ENCODE measurements at places on chromosomes 1 and 21.

DNA sequence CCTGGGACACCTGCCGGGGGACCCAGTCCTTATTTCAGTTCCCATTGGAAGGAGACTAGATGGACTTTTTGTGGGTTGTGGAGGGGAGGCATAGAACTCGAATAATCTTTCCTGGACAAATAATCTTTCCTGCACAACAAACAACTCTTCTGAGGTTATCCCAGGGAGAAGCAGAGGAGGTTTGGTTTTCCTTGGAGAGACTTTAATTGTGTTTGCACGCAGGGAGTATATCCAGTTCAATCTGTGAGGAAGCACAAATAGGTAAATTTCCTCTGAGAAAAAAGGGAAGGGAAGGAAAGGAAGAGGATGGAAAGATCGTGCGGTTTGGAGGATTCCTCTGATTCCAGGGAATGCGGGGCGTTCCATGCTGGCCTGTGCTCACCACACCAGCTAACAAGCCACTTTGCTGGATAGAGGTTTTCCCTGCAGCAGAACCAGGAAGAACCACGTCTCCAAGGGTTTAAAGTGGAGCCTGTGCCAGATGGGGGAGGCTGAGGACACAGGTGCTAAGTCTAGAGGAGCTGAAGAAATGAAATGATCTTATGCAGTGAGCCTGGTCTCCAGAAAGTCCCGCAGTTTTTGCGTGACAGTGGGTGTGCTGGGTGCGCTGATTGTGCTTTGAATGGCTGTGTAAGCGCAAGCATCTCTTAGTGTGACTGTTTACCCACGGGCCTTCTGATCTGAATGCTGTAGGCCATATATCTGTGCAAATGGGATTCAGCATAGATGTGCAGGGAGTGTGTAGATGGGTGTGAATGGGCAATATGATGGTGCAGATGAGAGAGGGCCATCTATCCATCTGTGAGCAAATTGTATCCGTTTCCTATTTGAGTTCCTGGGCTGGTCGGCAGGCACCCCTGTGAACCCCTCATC lies 7.6 kb downstream of the PAX7 start:
- DNase-seq, result no peak

DNA sequence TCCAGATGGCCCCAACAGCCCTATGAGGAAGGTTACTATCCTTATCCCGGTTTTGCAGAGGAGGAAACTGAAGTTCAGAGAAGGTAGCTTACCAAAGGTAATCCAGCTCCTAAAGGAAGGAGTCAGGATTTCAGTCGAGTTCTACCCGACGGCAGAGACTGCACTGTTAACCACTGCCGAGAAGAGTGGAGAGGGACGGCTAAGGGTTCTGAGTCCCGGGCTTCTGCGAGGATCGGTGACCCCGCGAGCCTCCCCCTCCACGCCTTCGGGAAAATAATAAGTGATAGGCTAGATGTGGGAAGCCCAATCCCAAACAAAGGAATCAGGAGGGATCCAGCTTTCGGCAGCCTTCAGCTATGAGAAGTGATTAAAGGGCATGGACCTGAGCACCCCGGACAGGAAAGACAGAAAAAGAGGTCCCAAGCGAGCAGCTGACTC lies 587 bp downstream of the TMEM53 start:
- no peak for DNase-seq

DNA sequence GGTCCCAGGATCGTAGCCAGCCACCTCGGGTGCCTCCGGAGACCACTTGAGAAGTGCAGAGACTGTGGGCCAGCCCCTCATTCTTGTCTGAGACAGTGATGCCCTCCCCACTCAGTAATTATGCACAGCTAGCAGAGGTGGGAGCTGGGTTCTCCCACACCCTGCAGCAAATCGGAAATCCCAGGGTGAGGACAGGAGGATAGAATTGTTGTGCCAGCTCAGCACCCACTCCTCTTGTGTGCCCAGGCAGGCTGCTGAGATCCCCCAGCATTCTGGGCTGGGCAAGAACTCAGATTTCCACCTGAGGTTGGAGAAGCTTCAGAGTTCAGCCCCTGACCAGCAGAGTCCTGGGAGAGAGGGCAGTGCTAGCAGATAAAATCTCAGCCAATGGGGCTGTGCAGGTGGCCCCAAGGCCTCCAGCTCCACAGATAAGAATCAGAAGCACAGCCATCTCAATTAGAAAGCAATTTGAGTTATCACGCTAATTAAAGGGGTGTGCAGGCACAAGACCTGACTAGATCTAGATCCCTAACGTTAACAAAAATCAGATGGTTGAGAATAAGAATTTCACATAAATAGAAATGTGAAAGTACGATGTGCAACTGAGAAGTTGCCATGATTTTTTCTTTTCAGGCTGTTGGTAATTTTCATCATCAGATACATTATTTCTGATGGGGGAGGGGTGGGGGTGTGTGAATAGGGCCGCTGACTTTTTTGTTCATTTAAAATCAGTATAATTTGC lies 45.5 kb upstream of the IRF2BP2 start:
- DNase-seq, result no peak

DNA sequence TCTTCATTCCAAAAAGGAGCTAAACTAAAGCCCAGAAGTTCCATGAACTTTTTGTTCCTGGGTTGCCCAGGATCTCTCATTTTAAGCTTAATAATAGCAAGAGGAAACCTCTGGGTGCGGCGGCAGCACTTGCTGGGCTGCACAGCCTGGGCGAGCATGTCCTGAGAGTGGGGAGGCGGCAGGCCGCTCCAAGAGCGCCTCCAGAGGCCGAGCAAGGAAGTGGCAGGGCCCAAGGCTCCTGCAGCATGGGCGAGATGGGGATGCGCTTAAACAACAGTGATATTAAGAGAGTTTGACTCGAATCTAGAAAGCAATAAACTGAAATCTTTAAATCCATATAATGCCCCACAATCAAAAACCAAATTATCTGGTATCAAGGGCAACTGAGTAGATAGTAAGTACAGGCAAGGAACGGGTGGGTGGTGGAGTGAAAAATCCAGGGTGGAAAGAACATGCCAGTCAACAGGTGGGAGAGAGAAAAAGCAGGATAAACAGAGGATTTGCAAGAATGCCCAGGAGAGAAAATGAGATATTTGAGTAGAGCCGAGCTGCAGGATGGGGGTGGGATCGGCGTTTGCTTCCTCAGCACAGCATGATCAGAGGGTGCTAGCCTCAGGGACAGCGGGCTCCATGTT lies 14.1 kb upstream of the TNR start:
- peak; percentile 11 for DNase-seq

- DNase-seq, result no peak
These were observed 199.9 kb downstream of the LYPLAL1 start for GRCh38 chr1:219373616-219373935.

DNA sequence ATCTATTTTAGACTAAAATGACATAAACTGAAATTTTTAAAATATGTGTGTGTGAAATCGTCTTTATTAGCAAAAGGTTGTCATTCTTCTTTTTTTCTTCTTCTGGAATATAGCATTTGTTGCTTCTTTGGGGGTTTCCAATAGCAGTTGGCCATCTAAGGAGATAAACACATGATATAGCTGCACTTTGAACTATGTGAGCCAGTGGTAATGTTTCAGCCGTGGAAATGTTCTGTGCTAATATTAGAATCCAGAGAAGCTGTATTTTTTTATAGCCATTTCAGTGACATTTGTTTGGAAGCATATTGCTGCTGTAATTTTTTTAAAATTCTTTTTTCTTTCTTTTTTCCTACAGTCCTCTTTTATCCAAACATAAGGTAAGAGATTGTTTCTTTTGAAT lies 75.1 kb downstream of the CNST start:
- no peak for DNase-seq

DNA sequence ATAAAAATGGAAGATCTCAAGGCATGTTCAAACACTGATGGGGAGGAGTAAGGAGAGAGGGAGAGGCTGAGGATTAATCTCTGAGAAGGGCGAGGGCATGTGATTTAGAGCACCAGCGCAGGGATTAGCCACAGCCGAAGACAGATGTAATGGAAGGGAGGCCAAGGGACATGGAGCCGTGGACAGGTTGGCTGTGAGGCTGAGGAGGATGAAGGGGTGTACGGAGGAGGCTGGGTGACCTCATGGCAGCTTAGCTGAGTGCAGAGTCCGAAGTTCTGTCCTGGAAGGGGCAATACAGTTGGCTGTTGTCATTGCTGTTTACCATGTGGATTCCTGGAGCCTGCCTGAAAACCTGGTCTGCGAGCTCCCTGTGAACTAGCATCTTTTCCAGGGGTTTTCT lies 342.8 kb downstream of the RPS6KC1 start:
- DNase-seq, result no peak

GRCh38 chr1:106831511-106831910 lies 225.0 kb upstream of the PRMT6 start:
- no peak for DNase-seq

DNA sequence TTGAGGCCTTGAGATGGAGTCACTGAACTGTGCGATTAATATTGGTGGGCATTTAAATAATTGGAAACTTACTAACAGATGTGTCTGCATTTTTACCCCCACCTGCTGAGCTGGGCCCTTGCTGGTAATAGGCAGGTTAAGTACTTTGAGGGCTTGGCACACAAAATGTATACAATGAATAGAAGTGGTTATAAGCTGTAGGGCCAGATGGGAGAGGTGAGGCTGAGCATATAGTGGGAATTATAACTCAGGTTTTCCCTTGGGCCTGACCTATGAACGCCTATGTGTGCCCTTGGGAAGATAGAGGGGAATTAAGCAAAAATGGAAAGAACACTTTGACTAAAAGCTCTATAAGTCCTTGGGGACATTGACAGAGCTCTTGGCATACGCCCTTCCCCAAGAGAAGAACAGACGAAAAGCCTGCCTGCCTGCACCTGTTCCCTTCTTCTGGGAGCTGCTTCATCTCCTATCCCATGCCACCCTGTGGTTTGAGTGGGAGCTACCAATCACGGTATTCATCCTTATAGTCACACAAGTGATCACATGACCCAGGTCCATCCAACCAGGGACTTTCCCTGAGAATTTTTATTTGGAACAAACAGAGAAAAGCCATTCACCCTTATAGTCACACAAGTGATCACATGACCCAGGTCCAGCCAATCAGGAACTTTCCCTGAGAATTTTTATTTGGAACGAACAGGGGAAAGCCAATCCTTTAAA lies 260.7 kb upstream of the CSF3R start:
- DNase-seq, result no peak

DNA sequence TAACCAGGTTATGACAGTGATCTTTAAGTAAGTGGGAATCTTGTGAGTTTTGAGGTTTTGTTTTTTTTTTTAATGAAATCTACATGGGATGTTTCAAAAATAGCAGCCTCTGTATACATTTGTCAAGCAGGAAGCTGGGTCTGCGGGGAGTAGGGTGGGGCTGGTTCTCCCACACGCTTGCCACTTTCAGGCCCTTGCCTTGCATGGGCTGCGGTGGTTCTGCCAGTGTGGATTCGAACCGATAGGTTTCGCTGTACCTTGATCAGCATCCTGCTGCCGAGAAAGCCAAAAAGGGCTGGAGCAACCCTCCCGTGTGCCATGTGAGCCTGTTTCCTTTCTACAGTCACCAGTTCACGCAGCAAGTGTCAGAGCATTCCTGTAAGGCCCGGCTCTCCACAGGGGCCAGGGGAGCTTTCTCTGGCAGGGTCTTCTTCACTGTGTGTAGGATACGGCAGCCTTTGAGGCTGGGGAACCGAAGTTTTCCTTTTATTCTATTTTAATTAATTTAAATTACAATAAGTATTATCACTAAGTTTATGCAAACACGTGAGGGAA lies 79.2 kb upstream of the SAMD11 start:
- peak; percentile 22 for DNase-seq

GRCh38 chr1:94863919-94864318 lies 43.8 kb downstream of the SLC44A3 start:
- no peak for DNase-seq

- DNase-seq, result no peak
These were observed 144.1 kb downstream of the CDC42BPA start for GRCh38 chr1:227174164-227174563.

DNA sequence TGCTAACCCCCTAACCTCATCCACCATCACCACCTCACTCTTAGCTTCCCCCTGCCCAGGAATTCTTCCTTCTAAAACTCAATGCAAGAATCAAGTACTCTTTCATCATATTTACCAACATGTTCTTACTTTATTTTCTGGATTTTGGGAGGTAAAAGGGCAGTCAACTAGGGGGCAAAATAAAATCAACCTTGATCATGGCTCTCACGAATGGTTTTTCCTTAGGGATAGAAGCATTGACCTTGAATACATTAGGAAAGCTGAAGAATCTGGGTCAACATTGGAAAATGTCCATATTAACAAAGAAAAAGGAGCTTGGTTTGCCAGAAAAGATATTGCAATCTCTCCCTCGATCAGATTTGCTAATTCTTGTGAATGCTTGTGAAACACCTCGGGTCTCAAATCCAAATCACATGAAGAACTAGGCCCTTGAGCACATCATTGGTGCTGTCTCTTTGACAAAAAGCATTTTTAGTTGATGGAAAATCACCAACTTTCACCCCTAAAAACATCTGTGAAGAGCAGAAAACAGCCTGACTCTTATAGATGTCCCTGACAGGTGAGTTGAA lies 58.9 kb downstream of the ZC3H11B start:
- DNase-seq, result no peak

- no peak for DNase-seq
These were observed 36.1 kb downstream of the FGGY start for GRCh38 chr1:59332983-59333382.

DNA sequence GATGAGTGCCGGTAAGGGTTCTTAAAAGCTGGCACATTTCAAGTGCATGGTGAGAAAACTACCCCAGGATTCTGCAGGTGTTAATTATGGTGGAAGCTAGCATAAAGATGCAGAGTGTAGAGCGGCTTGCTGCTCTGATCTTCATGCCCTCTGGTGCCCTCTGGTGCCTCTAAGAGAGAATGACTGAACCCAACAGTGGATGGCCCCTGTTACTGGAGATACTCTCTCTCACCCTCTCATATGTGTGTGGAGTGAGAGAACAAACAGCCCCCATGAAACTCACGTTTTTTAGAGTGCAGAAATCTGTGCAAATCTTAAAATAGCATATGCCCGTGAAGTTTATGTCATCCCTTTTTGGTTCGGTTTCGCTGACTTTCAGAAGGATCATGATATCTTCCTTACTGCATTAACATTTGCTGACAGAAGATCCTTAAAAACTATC lies 90.0 kb downstream of the GRIK1 start:
- DNase-seq, result peak; percentile 38

DNA sequence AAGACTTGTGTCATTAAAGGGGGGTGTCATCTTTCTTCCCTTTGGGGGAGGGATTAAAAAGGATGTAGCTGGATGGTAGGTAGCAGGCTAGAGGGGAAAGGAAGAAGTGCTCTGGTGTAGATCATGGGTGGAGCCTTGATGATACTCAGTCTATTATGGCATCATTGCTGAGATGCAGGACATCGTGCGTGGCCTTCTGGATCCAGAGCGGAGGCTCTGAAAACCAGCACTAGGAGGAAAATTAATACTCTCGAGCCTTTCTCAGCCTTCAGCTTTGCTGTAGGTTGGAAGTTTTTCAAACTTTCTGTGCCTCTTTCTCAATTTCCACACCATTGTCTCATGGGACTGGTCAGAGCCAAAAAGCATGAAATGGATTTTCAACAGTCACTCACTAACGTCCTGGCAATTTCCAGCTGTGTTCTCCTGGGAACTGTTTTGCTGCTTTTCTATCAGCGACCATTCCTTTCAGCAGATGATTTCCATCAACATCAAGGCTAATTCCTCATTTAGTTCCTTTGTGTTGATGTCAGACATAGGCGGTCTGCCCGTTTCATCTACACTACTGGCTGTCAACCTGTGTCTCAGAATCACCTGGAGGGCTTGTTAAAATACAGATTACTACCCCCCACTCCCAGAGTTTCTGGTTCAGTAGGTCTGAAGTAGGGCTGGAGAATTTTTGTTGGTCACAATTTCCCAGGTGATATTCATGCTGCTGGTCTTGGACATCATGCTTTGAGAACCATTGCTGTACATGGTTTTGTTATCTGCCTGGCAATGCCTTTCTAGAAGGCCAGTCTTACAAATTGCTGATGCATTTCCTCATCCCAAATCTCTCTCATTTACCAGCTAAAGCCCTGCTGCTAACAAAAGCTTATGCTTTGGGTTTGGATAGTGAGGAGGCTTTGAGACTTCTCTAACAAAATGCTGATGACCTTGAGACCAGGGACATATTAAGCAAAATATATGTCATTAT lies 7.7 kb downstream of the CACNA1E start:
- no peak for DNase-seq

Data from activated naive CD4-positive, alpha-beta T cell treated with anti-CD3 and anti-CD28 coated beads, Interleukin-2, amount 50 U/mL, for 16 hours (primary cell).